CD4-positive, alpha-beta memory T cell (primary cell): ENCODE measurements at places on chromosomes 16 and 17.
A peak's percentile ranks its signal among the peaks of the same experiment; 100 is the strongest.

DNA sequence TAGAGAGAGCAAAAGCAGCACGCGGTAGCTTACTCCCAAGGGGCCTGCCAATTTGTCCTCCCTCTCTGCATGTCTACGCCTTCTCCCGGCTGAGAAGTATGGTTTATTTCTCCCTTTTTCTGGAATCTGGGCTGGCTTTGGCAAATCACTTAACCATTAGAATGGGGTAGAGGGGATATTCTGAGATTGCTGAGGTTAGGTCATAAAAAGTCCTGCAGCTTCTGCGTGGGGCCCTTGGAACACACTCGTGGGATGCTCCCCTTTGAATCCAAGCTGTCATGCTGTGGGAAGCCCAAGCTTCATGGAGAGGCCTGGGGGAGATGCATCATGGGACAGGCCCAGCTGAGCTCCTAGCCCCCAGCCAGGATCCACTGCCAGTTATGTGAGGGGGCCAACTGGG lies 403.6 kb upstream of the MAF start:
- no peak for DNase-seq

- no peak for DNase-seq
Observed at GRCh38 chr17:76039121-76039520, 12.0 kb upstream of the EVPL start.

GRCh38 chr16:30948667-30949649 lies at the start of gene ORAI3:
TSS of gene ORAI3 (plus strand) at chr16:30949068. CDS start at chr16:30949290, 222 bp downstream.
- peak; percentile 33 for DNase-seq

GRCh38 chr17:79005063-79005861 lies 4.3 kb downstream of the CANT1 start:
- no peak for DNase-seq

DNA sequence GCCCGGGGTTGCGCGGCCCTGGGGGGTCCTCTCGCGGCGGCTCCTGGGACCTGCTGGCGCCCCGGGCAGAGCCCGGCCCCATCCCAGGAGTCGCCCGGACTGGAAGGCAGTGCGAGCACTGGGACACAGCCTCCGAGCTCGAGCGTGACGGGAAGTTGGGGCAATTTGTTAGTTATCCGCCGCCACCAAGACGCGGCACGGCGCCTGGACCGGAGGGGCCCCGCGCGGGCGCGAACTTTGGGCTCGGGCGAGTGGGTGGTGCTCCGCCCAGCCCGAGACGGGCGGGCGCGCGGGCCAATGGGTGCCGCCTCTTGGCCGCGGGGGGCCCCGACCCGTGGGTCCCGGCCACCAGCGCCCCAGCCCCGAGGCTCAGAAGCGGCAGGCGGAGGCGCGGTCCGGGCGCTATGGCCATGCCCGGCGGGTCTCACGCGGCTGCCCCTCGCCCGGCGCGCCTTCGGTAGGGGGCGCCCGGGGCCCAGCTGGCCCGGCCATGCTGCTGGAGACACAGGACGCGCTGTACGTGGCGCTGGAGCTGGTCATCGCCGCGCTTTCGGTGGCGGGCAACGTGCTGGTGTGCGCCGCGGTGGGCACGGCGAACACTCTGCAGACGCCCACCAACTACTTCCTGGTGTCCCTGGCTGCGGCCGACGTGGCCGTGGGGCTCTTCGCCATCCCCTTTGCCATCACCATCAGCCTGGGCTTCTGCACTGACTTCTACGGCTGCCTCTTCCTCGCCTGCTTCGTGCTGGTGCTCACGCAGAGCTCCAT lies at the start of gene ADORA2B:
ADORA2B (plus strand) TSS at position 372 of the 768 bp plus-strand sequence; CDS start at position 491, 119 bp downstream.
- peak; percentile 31 for DNase-seq

- no peak for DNase-seq
Observed at GRCh38 chr16:82034981-82035612, at the start of gene HSD17B2. TSS of gene HSD17B2 (plus strand) at chr16:82035253. CDS start at chr16:82035425, 172 bp downstream.

DNA sequence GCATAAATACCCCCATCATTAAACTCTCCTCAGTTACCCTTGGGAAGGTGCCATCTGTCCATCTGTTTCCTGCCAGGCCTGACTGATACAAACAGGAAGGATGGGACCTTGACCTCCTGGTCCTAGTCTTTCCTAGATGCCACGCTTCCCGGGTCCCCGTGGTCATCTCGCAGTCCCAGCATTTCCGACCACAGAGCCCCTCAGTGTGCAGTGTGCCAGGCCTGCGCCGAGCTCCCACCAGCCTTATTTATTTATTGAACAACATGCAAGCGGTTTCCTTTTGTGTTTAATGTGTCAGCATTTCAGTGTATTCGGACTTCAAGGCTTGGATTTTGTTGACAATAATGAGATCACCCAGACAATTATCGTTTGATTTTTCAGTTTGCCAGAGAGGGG lies 45.6 kb upstream of the NKD1 start:
- no peak for DNase-seq

DNA sequence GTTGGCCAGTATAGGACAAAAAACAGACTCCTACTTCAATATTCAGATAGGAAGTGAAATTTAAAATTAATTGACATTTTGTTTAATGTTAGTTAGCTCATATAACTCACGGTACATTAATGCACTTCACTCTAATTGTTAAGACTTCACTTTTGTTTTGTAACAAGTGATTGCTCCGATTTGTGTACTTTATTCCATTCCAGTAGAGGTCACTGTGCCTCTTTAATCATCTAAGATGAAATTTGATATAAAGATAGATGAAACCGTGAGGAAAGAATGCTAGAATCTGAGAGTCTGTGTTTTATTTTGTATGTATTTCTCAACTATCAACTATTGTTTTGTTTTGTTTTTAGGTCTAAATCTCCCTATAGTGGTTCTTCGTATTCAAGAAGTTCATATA lies 29.0 kb downstream of the RBBP6 start:
- DNase-seq = no peak

DNA sequence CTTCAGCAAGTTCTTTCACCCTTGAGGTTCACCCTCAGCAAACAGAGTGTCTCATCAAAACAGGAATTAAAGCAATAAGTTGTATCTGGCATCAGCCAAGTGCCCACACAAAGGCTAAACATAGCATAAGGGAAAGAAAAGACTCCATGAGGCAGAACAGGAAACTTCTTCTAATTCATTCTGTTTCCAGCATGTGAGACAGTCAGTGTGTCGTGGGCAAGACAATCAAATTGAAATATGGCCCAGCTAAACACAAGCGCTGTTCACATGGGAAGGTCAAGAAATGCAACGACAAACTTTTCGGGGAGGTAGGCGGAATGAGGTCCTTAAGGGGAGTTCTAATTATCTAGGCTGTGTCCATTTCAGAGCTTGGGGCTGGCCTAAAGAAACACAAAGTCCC lies 393.4 kb downstream of the HAPSTR1 start:
- no peak for DNase-seq

- no peak for DNase-seq
Observed at GRCh38 chr17:82947051-82947991, 107.5 kb upstream of the ZNF750 start.

GRCh38 chr16:85536073-85536410 lies 77.1 kb upstream of the GSE1 start:
- no peak for DNase-seq

DNA sequence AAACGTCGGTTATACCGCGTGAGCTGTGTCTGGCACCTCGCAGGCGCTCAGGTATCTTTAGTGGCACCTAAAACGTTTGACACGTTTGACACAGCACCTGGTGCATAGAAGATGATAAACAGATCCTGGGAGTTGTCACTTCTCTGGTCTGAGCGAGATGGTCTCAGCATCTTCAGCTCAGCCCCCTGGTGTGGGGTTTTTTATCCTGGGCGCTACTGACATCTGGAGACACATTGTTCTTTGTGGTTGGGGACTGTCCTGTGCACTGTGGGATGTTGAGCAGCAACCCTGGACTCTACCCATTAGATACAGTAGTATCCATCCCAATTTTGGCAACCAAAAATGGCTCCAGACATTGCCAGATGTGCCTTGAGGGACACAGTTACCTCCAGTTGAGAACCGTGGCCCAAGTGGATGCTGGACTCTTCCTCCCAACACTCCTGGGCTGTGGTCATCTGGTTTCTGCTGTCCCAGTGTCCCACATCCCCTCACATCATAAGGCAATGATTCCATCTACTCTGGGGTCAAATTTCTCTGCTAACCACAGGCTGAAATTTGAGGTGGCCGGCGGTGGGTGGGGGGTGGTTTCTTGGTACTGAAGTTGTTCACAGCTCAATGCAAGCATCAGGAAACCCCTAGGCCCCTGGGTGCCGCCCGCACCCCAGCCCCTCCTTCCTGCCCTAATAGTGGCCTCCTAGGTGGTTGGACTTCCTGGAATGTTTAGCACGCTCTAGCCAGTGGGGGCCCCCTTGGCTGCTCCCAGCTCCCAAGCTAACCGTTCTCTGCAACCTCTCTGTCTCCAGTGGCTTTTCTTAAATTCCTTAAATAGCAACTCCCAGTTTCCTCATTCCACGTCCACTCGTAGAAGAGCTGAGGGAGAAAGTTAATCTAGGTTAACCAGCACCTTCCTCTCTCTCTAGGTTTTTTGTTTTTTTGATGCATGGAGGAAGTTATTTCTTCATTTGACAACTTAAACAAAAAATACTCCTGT lies 124.8 kb downstream of the ABCC1 start:
- DNase-seq = no peak
